Astrocyte (in vitro differentiated cells and primary cell): ENCODE measurements at places on chromosomes 4 and X.
A peak's percentile ranks its signal among the peaks of the same experiment; 100 is the strongest.

DNA sequence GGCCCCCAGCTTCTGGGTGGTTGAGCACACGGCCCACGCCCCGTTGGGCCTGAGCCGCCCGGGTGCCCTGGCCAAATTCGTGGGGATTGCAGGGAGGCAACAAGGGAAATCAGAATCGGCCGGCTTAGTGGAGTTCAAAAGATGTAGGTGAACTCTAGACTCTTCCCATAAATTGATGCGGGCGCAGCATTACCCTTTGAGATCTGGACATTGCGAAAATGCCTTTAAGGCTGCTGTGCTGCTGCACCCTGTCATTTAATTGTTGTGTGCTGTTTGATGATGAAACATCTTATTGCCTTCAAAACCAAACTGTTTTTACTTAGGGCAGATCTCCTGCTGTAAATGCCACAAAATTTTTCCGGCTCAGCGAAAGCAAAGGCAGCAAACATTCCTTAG, 409 bp upstream of the MPP1 start:
- peak; percentile 13 for DNase-seq

- DNase-seq: no peak
Measured at GRCh38 chr4:53197772-53198142, 168.1 kb downstream of the SCFD2 start.

DNA sequence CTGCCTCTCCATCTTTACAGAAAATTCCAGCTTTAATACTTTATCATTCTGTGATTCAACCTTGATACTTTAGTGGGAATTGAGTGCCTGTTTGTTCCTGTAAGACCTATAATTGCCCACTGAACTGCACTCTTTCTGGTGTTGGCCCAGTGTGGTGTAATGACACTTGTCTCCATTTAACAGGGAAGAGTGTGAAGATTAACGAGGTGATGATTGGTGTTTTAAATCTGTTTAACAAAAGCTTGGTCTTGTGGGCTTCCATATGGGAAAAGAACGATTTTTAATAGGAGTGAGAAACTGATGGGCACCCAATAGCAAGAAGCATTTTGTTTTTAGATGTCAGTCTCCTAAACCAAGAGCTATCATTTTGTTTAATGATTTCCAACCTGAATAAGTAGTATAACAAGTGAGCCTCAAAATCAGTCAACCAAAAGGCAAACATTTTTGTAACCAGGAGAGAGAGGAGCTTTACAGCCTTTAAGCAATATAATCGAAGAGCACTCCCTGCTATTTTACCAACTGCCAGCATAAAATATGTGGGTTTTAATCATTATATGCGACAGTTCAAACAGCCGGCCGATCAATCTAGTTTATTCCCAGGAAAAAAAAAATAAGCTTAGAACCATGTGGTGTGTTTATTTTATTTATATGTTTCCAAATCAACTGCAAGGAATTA, 50.2 kb downstream of the SUPT20HL1 start:
- DNase-seq: no peak

GRCh38 chr4:55103224-55103623, 22.2 kb downstream of the KDR start:
- no peak for DNase-seq

- peak; percentile 1 for DNase-seq
Measured at GRCh38 chr4:177770776-177771175, 328.5 kb upstream of the AGA start.

DNA sequence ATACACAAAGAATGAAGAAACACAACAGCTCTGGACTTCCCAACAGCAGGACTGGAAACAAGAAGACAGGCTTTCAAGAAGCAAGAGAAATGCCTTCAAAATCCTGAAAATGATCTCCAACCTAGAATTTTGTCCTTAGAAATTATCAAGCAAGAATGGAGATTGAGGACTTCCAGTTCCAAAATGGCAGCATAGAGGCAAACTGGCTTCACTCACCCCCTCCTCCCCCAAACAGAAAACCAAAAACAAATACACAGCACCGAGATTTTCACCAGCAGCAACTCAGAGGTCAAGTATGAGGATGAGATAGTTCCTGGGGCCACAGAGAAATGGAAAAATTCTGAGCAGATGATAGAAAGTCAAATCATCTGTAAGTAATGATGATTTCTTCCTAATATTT, 40.5 kb upstream of the LRBA start:
- no peak for DNase-seq

GRCh38 chr4:55549888-55550287, 3.2 kb upstream of the CLOCK start:
- DNase-seq: peak; percentile 92

GRCh38 chr4:38925492-38926413, 58.1 kb downstream of the FAM114A1 start:
- no peak for DNase-seq

- no peak for DNase-seq
Measured at GRCh38 chrX:131907488-131908314, 115.4 kb upstream of the STK26 start.

- no peak for DNase-seq
Measured at GRCh38 chr4:74315376-74315775, 7.1 kb downstream of the EPGN start.

DNA sequence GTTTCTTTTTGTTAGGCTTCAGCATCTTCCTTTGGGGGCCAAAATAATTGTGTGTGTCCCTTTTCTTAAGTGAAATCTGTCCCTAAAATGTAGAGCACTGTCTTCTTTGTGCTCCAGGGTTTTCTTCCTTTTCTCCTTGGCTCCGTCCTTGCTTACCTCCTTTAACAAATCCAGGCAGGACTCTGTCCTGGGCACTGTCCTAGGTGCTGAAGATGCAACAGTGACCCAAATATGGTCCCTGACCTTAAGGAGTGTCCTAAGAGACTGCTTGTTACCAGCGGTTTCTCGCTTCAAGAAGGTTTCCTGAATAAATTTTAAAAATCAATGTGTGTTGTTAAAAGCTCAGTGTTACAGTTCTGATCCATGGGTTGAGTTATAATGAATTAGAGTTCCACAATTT, 471.8 kb downstream of the KCNIP4 start:
- no peak for DNase-seq

DNA sequence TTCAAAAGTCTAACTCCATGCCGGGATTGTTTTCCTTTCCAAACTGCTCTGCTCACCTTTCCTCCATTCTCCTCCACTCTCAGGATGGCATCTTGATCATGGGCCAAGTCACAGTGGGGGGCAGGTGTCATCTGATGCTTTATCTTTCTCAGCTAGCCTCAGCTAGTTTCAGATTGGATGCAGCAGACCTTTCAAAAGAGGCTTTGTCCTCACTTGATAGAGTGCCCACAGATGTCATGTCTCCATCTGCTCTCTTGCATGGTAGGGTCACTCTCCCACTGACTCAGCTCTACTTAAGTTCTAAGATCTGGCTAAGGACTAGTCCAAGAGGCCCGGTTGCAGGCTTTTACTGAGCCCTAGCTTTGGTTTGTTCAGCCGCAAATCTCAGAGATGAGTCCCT, 341.8 kb upstream of the GALNT7 start:
- DNase-seq: peak; percentile 14

DNA sequence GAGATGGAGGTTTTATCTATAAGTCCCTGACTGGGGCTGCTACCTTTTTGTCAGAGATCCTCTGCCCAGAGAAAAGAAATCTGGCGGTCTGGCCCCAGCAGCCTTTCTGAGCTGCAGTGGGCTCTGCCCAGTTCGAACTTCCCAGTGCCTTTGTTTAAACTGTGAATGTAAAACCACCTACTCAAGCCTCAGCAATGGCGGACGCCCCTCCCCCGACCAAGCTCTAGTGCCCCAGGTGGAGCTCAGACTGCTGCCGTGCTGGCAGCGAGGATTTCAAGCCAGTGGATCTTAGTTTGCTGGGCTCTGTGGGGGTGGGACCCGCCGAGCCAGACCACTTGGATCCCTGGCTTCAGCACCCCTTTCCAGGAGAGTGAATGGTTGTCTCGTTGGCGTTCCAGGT, 121.8 kb downstream of the TSPAN5 start:
- DNase-seq: no peak

DNA sequence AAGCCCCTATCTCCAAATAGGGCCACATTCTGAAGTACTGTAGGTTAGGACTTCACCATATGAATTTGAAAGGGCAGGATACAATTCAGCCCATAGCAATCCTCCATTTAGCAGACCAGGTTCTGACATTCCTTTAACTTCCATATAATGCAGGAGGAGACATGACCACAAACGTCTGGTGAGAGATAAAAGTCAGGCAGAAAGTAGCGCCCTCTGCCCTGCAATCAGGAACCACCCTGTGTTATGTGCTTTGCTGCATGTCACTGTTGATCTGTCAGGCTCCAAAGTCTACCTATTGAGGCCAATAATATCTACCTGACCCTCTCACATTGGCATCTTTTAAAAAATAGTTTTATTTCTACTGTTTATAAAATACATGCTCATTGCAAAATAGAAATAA, 30.2 kb upstream of the SEPSECS start:
- no peak for DNase-seq

DNA sequence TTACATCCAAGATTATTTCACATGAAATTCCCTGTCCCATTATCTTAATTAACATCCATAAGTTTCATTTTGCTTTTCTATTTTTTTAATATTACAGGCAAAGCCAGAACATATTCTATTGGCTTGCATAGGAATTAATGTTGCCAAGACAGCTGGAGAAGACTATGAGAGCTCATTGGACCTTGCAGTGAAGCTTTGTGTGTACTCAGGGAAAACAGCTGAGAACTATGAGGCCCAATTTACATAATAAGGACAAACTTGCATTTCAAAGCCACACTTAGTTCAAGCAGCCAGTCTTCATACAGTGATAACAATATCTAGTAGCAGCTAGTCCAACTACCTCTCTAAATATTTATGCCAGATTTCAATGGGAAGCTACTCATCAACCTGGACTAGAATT, 134.4 kb downstream of the DDX53 start:
- DNase-seq: no peak

- DNase-seq: no peak
Measured at GRCh38 chrX:45083314-45083713, 117.4 kb downstream of the DIPK2B start.

- no peak for DNase-seq
Measured at GRCh38 chr4:106647451-106647850, 278.9 kb upstream of the GIMD1 start.

- peak; percentile 34 for DNase-seq
Measured at GRCh38 chr4:166594326-166594946, 639.9 kb downstream of the SPOCK3 start.

GRCh38 chr4:169110633-169111032, 100.6 kb upstream of the CBR4 start:
- peak; percentile 43 for DNase-seq

GRCh38 chr4:74262522-74262921, 45.7 kb upstream of the EPGN start:
- DNase-seq: no peak

GRCh38 chr4:57148177-57148576, 38.0 kb upstream of the IGFBP7 start:
- DNase-seq: no peak

DNA sequence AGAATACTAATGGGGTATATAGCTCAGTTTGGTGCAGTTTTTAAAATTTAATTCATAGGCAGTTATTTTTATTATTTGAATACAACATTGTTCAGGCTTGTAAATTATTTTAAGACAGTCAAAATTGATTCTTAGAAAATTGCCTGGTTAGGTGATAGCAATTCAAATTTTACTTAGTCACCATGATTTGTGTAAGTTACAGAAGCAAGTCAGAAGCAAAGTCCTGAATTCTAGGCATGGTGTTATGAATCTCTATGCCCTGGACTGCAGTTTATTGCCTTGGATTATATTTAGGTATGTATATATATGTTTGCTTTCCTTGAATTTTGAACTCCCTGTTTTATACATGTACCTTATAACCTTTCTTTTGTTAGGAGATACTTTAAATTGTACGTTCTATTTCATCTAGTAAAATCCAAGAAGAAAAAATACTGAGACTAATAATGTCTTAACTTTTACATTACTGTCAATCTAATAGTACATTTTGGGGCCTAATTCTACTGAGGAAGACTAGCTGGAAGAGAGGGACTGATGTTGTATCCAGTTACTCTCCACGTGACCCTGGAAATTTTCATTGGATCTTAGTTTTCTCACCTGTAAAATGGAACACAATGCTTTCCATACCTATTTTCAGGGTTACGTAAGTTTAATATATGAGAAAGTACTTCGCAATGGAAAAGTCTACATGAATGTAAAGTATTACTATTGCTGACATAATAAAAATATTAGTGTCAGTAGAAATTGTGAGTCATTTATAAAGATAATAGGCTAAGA, 25.1 kb downstream of the RAPGEF2 start:
- no peak for DNase-seq

DNA sequence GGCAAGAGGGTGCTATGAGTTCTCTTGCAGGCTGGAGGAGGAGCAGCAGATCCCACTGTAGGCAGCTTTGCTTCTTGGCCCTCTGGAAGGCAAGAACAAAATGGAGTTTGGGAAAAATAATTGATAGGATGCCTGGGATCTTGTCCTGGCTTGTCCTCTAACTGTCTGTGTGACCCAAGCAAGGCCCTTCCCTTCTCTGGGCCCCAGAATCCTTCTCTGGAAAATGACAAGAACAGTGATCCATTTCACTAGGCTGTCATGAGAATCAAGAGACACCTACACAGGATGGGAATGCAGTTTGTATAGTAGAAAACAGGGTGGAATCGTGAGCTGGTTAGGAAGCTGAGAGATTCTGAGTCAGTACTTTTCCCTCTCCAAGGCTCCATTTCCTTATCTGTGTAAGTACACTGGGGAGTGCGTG, 133.3 kb downstream of the PJA1 start:
- DNase-seq: no peak

GRCh38 chrX:136028383-136028984, 43.2 kb downstream of the SLC9A6 start:
- peak; percentile 50 for DNase-seq

DNA sequence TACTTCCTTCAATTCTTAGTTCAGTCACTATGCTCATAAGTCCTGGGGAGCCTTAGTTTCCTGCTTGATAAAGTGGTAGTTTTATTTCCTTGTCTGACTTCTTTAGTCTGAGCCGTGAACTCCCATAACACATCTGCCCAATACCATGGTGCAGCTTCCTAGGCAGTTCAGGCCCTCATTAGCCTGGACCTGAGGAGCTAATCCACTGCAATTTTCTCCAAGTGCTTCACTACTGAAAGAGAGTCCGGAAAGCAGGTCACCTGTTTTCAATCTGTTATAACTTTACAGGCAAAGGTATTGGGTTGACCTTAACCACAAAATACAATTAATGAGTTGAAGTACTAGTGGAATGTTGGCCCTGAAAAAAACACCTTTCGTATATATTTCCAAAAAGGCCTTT, 245.4 kb upstream of the BOD1L1 start:
- no peak for DNase-seq

GRCh38 chr4:84753321-84753972, 170.5 kb downstream of the CDS1 start:
- no peak for DNase-seq

- DNase-seq: peak; percentile 99
Measured at GRCh38 chr4:169659716-169660670, 39.6 kb downstream of the CLCN3 start.

GRCh38 chr4:42871261-42871660, 21.3 kb upstream of the GRXCR1 start:
- DNase-seq: no peak

- peak; percentile 42 for DNase-seq
Measured at GRCh38 chr4:65007841-65008439, 598.7 kb upstream of the TECRL start.

- DNase-seq: no peak
Measured at GRCh38 chrX:24294619-24295018, 19.2 kb downstream of the SUPT20HL2 start.

- no peak for DNase-seq
Measured at GRCh38 chr4:149645790-149646189, 169.9 kb downstream of the IQCM start.
